ENCODE measurements at places on chromosomes 4 and X.
A peak's percentile ranks its signal among the peaks of the same experiment; 100 is the strongest.

GRCh38 chrX:46953137-46953527 is 40.9 kb downstream of the JADE3 start:
- DNase-seq, result no peak

GRCh38 chr4:88705805-88706492 is 8.3 kb upstream of the NAP1L5 start:
- DNase-seq, result no peak

DNA sequence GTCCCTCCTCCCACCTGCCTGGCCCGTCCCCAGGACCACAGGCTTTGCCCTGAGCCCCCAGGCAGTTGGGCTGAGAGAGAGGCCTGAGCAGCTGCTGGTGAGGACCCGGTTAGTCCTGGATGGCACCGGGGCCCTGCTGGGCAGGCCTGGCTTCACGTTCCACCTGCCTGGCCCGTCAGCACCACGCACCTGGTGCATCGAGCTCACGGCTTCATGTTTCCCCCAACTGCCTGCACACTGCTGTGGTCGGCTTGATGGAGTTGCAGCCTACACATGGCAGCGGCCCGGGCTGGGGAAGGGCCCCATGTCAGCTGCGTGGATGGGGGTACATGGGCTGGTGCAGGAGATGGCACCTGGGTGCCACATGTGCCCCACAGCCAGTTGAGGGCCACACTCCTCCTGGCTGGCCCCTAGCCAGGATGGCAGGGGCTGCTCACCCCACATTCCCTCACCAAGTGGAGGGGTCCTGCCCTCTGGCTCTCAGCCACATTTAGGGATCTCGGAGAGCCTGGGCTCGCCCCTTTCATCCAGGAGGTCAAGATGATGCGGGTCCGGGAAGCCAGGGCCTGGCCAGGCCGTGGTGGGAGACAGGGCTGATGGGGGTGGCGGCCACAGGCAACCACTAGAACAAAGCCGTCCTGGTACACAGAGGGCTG is 28.5 kb downstream of the NKX1-1 start:
- DNase-seq, result peak; percentile 20

DNA sequence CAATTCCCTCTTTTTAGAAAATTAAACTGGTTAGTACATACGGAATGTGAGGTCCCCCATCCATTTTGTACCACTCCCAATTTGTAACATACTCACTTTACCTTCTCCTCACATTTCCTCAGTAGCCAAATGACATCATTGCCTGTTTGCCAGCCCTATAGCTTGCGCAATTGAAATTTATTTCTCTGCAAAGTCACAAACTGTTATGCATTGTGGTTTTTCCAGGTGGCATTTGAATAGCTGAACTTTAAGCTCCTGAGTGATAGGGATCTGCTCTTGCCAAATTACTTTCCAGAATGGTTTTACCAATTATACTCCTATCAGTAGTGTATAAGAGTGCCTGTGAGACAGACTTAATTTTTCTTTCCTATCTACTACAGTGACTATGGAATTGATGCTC is 7.7 kb downstream of the COL4A5 start:
- DNase-seq, result no peak

DNA sequence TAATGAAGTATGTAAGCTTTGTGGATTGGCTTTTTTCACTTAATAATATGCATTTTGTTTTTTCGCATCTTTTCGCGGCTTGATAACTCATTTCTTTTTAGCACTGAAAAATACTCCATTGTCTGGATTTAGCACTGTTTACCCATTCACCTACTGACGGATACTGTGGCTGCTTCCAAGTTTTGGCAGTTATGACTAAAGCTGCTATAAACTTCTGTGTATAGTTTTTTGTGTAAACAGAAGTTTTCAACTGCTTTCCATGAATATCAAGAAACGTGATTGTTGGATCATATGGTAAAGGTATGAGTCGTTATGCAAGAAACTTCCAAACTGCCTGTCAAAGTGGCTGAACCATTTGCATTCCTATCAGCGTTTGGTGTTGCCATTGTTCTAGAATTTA is 87.6 kb downstream of the BMP3 start:
- no peak for DNase-seq

- no peak for DNase-seq
Measured at GRCh38 chr4:94641702-94642560, 115.8 kb upstream of the BMPR1B start.

DNA sequence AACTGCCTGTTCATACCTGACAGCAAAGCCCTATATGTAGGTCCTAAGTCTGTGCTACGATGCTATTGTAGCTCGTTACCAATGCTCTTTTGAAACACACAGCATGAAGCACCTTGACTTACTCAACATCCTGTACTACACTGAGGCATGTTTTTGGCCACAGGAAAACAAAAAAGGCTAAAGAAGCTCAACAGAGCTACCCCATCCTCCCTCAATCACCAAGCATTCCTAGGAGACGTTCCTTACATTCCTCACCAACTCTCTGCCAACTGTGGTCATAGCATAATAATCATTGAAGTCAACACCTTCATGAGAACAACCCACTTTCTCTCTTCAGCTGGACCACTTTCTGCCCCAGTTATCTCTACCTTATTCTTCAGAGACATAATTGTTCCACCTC is 73.7 kb upstream of the SLC25A43 start:
- DNase-seq, result no peak

- no peak for DNase-seq
Measured at GRCh38 chrX:133608406-133608805, 193.1 kb upstream of the GPC4 start.

GRCh38 chr4:4641254-4641653 is 99.4 kb upstream of the STX18 start:
- no peak for DNase-seq

DNA sequence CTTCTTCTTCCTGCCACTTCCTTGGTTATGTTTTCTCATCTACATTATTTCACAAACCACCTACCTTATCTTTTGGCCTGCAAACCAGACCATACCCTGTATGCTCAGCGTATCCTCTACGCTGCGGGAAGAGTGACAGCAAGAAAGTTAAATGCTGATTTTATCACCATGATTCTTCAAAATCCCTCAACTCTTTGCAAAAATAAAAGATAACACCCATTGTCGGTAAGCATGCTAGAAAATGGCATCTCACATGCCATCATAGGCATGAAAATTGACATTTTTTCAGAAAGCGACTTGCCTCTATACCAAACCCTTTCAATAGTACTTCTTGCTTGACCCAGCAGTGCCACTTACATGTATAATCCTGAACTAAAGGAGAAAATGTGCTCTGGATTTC is 102.0 kb downstream of the HPGD start:
- no peak for DNase-seq

DNA sequence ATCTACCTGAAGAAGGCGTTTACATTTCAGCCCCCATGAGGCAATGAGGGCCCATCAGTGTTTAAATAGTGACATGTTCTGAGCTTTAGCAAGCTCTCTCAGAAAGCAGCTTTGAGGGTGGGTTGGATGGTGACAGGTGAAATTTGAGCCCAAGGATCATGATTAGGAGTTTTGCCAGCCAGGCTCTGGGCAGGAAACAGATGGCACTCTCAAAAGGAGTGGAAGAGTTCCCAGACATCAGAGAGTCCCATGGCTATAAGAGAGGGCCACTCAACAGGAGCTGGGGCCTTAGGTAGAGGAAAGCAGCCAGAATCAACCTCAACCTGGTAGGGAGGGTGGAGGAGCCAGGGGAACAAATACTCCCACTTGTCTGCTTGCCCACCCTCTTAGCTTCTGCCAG is 499.8 kb downstream of the MID1IP1 start:
- no peak for DNase-seq

DNA sequence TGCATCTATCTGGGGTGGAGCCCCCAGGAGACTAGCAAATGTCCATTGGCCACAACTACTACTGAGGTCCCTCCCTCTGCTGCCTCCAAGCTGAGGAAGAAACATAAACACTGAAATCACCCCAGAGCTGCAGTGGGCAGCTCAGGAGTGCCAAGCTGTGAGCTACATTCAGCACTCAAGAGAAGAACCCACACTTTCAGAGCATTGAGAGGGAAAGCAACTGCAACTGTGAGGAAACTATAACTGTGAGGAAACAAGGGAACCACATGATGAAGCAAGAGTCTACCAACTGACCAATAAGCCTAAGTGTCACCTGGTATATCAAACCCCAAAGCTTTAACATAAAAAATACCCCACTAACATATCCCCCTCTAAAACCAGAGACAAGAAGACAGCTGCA is 373.5 kb upstream of the TACR3 start:
- no peak for DNase-seq

DNA sequence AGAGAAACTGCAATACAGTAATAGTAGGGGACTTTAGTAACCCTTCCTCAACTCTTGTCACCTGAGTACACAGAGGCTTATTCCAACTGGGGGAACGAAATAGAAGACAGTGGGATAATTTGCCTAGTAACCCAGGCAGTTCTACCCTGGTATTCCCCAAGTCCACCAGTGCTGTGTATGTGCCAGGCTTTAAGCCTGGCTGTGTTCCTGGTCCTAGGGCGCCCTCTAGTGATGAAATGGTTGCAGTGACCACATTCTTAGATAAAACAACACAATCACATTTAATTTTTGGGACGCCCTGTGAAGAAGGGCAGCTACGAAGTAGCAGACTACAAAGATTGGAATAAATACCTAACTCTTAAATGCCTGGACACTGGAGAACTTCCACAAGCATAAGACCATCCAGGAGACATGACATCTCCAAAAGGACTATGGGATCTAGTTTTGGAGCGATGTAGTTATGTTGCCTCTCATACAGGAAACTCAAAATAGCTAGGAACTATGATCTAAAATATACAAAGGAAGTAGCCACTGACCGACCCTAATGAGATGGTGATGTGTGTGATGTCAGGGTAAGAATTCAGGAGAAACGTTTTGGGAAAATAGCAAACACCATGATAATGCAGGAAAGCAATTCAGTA is 288.5 kb upstream of the ZCCHC13 start:
- no peak for DNase-seq

GRCh38 chr4:145195167-145195952 is 15.0 kb upstream of the OTUD4 start:
- DNase-seq, result no peak

GRCh38 chr4:109998867-109999584 is 86.3 kb downstream of the EGF start:
- no peak for DNase-seq

GRCh38 chr4:174154215-174154854 is 129.1 kb downstream of the FBXO8 start:
- no peak for DNase-seq

- no peak for DNase-seq
Measured at GRCh38 chr4:8938137-8938536, 66.5 kb upstream of the HMX1 start.

- DNase-seq, result no peak
Measured at GRCh38 chr4:90137555-90137954, 10.4 kb downstream of the CCSER1 start.

DNA sequence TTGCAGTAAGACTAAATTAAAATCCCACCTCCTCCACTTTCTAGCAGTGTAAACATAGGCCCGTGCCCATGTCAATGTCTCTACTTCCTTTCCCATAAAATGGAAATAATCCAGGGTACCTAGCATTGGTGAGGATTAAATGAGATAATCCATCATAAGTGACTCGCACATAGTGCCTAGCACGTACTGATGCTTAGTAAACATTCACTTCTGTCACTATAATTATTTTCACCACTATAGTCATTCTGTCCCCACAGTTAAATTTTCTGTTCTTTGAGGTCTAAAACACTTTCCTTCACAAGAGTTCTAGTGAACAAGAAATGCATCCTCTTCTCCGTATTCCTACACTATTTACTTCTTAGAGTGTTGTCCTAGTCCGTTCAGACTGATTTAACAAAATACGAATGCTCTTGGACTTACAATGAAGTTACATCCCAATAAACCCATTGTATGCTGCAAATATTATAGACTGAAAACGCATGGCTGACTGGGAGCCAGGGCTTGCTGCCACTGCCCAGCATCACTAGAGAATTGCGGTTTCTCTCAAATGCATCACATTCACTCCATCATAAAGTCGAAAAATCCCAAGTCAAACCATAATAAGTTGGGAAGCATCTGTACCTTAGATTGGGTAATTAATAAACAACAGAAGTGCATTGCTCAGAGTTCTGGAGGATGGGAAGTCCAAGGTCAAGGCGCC is 10.6 kb downstream of the ARAP2 start:
- DNase-seq, result no peak

- DNase-seq, result no peak
Measured at GRCh38 chr4:54384563-54384962, 155.5 kb downstream of the PDGFRA start.

- DNase-seq, result no peak
Measured at GRCh38 chr4:153252122-153252521, 47.9 kb downstream of the TRIM2 start.

GRCh38 chrX:2701600-2701999 is 10.5 kb downstream of the CD99 start:
- no peak for DNase-seq

GRCh38 chr4:166421556-166422156 is 548.6 kb downstream of the TLL1 start:
- peak; percentile 82 for DNase-seq

DNA sequence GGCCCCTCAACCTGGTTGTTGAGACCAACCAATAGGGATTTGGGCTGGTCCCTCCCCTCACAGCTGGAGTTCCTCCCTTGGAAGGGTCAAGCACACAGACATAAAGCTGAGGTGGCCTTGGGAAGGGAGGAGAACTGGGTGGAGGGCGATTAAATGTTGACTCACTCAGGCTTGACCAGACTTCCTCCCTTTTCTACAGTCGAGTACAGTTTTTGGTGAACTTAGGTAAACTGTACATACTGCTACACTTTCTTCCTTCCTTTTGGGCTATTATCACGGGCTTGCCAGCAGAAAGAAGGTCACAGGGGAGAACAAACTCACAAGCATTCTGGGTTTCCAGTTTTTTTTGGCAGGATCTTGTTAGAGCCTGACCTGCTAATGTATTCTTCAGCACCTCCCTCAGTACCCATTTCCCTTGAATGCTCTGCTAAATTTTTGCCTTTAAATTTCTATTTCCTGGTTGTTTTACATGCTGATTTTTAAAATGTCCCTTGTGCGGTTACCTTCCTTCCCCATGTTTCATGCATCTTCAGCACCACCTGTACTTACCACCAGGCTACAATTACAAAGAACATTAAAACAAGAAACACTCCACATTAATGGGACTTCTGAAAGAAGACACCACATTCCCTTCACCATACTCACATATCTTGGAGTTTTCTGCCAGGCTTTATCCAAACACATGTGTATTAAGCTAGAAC is 135.2 kb upstream of the RASGEF1B start:
- no peak for DNase-seq

DNA sequence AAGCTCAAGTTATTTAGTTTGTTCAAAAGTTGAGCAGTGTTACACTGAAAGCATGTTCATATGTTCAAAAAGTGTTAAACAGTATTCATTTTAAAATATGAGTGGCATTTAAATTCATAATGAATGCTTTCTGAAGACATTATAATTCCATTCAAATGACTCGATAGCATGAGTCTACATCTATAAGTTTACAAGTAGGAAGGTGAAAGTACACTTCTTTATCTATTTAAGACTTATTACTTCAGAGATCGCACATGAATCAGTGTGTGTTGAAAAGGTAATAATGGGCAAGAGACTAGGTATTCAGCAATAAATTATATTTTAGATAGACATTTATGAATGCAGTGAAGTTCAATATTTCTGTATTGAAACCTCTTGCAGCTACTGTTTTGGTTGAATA is 456.1 kb downstream of the GRXCR1 start:
- no peak for DNase-seq

Data from aorta (tissue), 5 donors.